ENCODE measurements at places on chromosomes 2 and 18.
A peak's percentile ranks its signal among the peaks of the same experiment; 100 is the strongest.

DNA sequence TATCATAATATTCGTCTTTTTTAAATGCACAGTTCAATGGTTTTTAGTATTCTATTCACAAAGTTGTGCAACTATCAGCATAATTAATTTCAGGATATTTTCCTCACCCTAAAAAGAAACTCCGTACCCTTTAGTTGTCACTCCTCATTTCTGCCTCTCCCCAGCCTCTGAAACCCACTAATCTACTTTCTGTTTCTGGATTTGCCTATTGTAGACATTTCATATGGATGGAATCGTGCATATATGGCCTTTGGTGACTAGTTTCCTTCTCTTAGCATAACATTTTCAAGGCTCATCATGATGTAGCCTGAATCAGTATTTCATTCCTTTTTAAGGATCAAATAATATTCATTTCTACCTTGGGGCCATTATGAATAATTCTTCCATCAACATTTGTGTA is 18.5 kb downstream of the NEURL3 start:
- DNase-seq = no peak

- no peak for DNase-seq
These were observed 623.2 kb upstream of the ID2 start for GRCh38 chr2:8058652-8059051.

DNA sequence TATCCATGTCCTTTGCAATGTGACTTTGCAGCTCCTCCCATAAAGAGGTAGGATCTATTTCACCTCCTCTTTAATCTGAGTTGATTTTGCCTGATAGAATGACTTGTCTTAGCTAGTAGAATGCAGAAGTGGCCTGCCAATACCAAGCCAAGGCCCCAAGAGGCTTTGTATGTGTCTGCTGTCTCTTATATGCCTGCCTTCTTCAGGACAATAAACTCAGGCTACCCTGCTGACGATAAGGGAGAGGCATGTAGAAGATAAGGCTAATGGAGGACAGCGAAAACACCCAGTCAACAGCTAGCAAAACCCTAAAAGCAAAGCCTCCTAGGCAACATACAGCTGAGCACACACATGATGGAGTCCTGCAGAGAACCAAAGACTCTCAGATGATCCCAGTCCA is 1.8 kb upstream of the ZC3H8 start:
- no peak for DNase-seq

GRCh38 chr2:237980087-237980486 is 13.3 kb downstream of the UBE2F start:
- no peak for DNase-seq

GRCh38 chr2:15985531-15985930 is 45.2 kb downstream of the MYCN start:
- DNase-seq = no peak

DNA sequence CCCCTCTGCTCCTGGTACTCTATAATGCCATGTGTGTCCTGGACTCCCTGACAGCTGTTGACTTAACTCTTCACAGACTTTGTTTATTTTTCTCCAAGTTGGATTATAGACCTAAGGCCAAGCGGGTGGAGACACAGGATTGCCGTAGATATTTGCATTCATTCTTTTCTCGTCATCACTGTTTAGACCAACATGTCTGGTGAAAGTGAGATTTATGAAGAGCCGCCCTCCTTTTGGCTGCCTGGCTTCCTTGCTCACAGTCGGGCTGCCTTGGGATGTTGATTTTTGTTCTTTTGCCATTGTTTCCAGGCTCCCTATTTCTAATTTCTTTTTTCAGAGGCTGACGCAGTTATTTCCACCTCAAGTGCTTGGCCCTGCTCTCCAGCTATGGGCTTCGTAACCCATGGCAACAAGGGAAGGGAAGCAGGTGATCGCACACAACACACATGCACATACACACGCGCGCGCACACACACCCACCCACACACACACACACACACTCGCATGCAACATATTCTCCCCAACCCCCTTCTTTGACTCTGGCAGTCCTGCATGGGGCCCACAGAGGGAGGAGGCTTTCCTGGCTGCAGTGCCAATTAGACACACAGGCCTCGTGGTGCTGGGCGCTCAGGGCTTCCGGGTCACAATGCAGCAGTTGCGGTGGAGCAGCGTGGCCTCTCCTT is 296.5 kb downstream of the MTX2 start:
- DNase-seq = no peak

GRCh38 chr2:121400201-121400600 is 115.2 kb upstream of the TFCP2L1 start:
- peak; percentile 94 for DNase-seq

- no peak for DNase-seq
These were observed 31.7 kb downstream of the GIGYF2 start for GRCh38 chr2:232728785-232729184.

DNA sequence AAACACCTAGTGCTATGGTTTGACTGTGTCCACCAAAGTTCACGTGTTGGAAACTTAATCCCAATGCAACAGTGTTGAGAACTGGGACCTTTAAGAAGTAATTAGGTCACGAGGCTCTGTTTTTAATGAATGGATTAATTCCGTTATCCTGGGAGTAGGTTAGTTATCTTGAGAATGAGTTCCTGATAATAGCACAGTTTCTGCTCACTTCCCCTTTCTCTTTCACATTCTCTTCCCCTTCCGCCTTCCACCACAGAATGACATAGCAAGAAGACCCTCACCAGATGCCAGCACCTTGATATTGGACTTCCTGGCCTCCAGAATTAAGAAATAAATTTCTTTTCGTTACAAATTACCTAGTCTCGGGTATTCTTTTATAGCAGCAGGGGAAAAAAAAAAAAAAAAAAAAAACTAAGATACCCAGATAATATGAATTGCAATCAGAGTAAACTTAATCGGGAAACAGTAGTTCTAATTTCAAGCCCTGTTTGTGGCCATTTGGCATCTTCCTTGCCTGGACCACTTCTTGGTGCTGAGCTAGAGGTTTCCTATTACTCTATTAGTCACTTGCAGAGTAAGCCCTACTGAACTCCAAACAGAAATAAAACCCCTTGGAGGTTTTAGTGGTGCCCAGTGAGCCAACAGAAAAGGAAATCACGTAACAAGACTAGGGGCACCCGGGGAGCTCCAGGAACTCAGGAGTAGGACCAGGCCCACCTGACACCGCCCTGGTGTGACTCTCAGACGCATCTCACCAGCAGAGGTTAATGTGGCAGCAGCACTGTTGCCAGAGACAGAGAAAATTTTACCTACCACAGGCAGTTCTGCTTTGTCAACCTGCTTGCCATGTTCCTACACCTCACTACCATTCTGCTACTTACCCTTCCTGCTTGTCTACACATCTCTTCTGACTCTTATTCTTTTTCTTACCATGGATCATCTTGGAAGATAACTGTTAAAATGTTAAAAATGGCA is 147.6 kb upstream of the CAB39 start:
- no peak for DNase-seq

DNA sequence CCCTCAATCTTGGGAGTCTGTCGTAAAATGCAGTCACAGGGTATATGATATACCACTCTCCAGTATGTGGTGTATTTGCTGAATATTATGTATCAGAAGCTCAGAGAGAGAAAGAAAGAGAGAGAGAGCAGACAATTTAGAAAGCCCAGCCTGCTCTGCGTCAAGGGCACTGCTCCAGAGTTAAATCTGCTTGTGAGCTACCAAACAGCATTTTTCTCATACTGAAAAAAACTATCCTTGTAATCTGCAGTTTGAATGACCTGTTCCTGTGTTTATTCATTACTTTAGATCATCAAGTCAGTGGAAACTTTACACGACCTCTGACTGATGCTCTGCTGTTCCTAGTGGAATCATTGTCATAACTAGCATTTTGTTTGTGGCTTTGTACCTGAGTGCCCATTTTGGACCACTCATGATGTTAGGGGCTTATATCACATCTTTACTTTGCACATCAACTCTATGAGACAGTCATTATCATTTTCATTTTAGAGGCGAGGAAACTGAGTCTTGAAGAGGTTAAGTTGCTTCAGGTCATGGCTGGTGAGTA is 89.2 kb upstream of the PELI1 start:
- no peak for DNase-seq

DNA sequence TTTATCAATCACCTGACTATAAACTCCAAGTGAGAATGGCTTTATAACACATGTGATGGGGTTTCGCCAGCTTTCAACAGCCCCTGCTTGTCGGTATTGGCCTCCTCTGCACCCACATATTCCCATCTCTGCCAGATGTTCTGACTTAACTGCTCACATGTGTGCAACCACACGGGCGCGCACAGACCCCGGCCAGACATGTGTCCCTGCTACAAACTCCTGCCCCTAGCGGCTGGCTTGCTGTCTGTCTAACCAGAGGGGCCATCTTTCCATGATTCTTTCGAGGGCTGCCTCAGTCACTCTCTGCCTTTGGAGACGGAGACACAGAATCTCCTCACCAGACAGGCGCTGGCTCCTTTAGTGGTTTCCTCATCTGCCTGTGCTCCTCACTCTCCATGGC is 15.3 kb downstream of the STON1 start:
- no peak for DNase-seq

GRCh38 chr2:218074031-218074430 is 5.0 kb downstream of the RUFY4 start:
- DNase-seq = peak; percentile 45

DNA sequence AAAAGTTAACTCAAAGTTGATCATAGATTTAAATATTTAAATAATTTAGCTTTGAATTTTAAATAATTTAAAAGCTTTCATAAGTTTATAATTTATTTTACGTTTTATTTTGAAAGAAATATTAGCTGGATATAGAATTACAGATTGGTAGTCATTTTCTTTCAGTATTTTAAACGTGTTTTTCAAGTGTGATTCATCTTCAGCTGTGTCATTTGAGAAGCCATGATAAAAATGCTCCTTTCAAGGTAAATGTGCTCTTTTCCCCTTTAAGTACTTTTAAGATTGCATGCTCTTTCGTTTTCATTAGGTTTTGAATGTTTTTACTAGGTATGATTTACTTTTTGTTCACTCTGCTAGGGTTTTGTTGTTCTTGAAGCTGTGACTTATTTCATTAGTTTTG is 116.8 kb upstream of the FIGN start:
- DNase-seq = no peak

- DNase-seq = peak; percentile 11
These were observed 26.5 kb downstream of the AQP12B start for GRCh38 chr2:240655931-240656886.

DNA sequence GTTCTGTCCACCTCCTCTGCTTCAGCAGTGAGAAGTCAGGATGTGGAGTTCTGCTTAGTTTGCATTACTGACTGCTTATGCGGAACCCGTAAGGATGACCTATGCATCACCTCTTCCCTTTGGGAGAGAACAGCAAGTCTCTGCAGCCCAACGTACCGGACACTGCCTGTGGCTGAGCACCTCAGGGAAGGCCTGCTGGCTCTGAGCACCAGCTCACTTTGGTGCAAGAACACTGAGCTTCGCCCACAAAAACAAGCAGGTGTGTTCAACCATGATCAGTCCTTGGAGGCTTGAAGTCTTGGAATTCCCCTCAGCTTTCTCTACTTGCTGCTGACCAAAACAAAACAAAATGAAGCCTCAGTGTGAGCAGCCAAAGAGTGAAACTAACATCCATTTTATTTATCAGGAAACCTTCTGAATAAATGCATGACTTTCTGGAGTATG is 52.7 kb upstream of the NCK2 start:
- DNase-seq = no peak

DNA sequence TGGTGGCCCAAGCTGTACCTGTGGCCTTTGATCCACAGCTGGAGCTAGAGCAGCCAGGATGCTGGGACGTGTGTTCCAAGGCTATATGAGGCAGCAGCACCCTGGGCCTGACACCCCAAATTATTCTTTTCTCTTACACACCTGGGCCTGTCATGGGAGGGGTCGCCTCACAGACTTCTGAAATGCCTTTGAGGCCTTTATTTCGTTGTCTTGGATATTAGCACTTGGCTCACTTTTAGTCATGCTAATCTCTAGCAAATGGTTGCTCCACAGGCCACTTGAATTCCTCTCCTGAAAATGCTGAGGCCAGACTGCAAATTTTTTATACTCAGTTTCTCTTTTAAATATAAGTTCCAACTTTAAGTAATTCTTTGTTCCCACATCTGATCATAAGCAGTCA is 22.0 kb upstream of the IL1R2 start:
- no peak for DNase-seq

DNA sequence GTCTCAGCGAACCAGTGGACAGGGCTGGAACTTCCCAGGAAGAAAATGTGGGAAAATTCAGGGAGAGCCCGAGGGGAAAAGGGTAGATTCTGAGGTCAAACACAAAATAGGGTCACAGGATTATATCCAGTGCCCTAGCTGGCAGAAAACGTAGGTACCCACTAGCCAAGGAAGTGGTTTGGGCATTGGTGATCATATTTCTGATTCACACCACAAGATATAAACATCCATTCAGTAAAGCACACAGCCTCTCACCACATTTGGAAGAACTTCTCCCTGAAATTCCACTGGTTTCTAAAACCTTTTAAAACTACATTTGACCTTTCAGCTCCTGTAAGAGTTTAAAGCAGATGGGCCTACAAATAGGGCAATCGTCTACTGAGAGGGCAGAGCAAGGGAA is 186.9 kb downstream of the TTC32 start:
- no peak for DNase-seq

- no peak for DNase-seq
These were observed 71.4 kb downstream of the OSBPL1A start for GRCh38 chr18:24326211-24326610.

- DNase-seq = no peak
These were observed 13.7 kb upstream of the TET3 start for GRCh38 chr2:73970850-73971471.

GRCh38 chr2:127581516-127582490 is 46.3 kb downstream of the MYO7B start:
- DNase-seq = no peak

DNA sequence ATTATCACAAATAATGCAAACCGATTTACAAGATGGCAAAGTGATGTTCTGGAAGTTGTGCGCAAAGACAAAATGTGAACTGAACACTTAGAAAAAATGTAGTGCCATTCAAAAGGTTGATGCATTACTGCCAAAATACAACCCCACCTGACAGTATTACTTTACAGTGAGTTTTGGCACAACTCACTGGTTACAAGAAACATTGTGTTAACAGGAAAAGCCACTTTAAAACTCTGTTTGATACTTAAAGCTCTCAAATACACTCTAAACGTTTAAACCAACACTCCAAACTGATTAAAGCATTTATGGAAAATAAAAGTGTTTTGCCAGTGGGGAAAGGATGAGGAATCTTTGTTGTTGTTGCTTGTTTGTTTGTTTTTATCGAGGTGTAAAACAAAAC is 173.4 kb upstream of the SATB2 start:
- DNase-seq = no peak

DNA sequence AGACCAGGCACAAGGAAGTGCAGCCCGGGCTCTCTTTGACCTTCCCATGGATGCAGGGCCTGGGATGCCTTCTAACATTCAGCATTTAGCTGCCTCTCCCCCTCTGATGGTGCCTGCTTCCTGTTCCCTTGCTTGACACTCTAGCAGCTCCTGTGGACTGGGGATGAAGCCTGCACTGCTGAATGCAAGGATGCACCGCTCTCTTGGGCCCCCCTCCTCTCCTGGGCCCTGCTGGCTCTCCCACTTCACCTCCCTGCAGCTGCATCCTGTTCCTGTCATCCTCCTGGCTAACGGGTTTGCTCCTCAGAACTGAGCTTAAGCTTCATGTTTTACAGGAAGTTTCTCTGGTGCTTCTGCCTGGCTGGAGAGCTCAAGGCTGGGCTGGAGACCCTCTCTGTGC is 254.1 kb downstream of the TSN start:
- DNase-seq = no peak
